Stimulated activated CD4-positive, alpha-beta T cell treated with anti-CD3 and anti-CD28 coated beads, TNF-alpha, amount 100 ng/mL, for 48 hours (primary cell): ENCODE measurements at places on chromosomes 13 and 19.

- no peak for DNase-seq
Observed at GRCh38 chr13:101967781-101968180, 434.1 kb downstream of the FGF14 start.

DNA sequence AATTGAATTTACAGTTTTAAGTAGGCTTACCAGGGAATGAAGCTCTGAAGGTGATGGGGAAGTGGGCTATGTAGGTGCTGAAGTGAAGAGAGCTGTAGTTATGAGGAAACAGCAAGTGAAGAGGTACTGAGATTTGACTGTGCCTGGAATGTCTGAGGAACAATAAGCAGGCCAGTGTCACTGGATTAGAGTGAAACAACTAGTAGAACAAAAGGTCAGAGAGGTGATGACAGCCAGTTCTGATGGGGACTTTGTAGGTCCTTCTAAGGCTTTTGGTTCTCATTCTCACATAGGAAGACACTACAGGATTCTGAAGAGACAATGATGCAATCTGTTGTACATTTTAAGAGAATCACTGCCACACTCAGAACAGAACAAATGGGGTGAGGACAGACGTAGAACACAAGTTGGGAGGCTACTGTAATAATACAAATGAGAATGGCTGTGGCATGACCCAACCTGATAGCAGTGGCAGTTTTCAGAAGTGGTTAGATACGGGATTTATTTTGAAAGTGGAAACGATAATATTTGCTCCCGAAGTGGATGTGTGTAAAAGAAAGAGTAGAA lies 130.8 kb downstream of the MYCBP2 start:
- no peak for DNase-seq

DNA sequence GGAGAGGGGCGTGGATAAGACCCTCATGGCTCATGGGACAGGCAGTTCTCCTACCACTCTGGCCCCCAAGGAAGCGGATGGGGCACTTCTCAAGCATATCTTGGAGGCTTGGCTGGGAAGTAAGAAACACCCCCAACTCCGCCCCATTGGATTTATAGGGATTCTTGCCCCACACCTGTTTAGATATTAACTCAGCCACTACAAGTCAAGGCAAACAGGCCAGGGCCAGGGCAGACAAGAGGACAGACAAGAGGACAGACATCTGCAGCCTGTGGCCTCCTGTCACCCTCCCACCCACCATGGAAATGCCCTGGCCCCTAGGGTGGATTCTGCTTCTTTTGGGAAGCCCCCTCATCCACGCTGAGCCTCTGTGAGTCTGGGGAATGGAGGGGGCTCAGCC lies 24.1 kb downstream of the RDH8 start:
- no peak for DNase-seq

GRCh38 chr19:18733196-18733647 lies 49.7 kb downstream of the CRTC1 start:
- no peak for DNase-seq

GRCh38 chr13:94825507-94825906 lies 113.2 kb upstream of the SOX21 start:
- no peak for DNase-seq

DNA sequence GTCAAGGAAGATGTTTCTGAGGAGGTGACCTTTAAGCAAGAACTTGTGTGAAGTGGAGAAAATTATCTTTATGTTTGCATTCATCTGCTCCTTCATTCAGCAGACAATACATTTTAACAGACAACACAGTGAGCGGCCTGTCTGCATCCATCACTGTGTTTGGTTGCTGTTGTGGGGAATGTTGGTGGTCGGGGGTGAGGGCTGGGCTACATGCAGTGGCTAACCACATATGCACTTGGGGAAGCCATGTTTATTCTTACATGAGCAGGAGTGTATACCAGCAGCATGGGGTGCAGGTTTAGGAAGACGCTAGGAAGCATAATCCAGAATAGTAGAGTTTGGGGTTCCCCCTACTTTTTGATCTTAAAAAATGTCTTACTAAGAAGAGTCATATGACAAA lies 66.4 kb downstream of the DHRS12 start:
- DNase-seq = no peak

DNA sequence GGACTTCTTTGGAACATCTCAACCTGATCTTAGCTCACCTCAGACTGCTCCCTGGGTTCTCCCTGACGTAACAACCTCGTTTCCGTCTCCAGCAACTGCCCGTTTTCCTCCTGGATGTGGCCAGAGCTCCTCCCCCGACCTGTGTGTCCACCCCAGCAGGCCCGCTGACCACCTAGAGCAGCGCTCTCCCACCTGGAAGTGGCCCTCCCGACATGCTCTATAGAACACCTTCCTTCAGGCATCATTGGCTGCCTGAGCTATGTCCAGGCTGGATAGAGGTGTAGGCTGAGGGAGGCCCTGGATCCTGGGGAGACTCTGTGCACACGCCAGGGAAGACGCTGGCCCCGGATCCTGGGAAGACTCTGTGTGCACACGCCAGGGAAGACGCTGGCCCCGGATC lies 81.3 kb downstream of the TEX29 start:
- DNase-seq = no peak
